IPS DF 19.7 (cell line): ENCODE measurements at places on chromosomes 5 and 9.

DNA sequence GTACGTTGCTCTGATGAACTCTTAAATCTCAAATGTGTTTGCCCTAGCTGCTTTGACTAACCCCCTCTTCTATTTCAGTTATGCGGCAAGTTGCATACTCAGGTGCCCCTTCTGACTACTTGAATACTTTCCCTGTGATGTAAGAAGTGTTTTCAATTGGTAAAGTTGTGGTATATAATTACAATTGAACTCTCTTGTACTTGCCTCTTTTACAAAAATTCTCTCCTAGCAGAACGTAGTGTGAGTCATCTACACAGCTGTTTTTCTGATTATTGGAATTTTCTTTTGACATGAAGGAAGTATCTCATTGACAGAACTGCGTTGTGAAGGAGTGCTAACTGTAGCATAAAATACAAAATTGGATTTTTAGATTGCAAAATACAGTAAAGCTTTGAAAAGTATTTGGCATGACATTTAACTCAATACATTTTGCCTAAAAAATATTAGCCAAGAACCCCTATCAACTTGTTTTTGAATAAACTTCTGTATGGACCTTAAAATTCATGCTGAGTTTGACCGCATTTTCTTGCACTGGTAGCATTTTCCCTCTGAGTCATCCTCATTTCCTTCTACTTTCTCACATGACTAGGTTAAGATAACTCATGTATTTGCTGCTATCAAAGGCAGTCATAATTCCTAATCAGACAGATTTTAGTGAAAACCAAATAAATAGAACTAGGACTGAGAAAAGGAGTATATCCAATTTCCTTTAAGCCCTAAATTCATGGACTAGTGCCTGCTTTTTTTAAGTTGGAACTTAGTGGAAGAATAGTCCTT is 6.3 kb downstream of the CRHBP start:
- DNase-seq = no peak

DNA sequence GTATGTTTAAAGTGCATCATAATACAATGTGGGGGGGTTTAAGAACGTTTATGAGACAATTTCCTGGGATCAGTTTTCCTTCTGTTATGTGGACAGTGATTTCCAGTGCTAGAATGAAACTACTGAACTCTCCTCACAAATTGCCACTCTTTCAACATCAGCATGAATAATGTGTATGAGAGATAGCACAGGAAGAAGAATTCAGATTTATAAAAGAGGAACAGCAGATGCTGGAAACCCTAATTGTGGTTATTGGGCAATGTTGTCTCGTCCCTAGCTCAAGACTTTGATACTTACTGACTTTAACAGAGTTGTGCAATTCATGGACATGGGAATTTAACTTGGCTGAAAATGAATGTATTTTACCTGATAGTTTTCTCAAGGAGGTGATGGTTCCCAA is 410.8 kb upstream of the MEF2C start:
- DNase-seq = no peak

DNA sequence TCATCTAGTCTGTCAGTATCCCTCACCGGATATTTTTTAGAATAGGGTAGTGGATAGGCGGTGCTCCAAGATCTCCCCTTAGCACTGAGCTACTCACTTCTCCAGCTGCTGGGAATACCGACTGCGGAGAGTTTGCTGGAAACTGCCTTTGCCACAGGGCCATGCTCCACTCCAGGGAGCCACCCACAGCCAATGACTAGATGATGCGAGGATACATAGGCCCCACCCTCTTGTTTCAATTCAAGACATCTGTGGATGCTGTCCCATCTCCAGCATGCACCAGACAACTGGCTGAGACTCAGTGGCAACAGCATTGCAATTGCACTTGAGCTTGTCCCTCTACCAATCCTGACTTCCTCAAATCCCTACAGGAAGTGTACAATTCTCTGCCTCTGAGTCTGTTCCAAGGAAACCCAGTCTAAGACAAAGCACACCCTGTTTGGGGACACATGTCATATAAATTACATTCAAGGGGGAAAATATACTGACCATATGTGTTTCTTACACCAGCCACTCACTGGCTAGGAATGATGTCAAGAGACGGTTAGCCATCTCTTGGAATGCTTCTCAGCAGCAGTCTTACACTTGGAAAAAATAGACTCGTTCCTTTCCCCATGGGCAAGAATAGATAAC is 312.6 kb upstream of the KIF2A start:
- no peak for DNase-seq

GRCh38 chr5:159257629-159258283 is 5.3 kb upstream of the UBLCP1 start:
- DNase-seq = no peak

DNA sequence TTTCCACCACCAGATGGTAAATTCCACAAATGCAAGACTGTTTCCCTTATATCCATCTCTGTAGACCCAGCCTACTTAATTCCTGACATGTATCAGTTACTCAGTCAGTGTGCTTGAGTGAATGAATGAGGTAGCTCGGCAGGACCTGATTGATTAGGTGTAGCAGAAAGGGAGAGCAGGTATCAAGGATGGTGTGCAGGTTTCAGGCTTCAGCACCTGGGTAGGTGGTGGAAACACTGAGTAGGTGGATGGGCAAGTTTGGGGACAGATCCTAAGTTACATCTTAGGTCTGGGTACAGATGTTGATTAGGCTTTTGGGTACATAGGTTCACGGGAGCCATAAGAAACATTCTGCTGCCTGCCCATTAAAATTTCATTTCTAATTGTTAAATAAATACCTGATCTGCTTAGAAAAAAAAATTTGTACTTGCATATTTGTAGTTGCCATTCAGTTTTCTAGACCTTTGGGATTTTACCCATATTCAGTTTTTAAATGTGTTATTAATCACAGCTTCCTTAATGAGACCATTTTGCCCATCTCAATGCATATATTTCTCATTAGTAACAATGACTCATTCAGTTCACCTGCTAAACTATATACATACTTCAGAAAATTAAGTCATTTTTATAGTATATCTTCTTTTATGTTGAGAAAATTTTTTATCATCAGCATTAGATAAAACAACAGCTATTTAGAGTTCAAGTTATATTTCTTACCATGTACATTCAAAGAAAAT is 111.8 kb downstream of the INIP start:
- no peak for DNase-seq

GRCh38 chr9:33835625-33836260 is 18.8 kb downstream of the UBE2R2 start:
- no peak for DNase-seq

GRCh38 chr5:138911441-138911840 is 36.3 kb upstream of the LRRTM2 start:
- DNase-seq = no peak

DNA sequence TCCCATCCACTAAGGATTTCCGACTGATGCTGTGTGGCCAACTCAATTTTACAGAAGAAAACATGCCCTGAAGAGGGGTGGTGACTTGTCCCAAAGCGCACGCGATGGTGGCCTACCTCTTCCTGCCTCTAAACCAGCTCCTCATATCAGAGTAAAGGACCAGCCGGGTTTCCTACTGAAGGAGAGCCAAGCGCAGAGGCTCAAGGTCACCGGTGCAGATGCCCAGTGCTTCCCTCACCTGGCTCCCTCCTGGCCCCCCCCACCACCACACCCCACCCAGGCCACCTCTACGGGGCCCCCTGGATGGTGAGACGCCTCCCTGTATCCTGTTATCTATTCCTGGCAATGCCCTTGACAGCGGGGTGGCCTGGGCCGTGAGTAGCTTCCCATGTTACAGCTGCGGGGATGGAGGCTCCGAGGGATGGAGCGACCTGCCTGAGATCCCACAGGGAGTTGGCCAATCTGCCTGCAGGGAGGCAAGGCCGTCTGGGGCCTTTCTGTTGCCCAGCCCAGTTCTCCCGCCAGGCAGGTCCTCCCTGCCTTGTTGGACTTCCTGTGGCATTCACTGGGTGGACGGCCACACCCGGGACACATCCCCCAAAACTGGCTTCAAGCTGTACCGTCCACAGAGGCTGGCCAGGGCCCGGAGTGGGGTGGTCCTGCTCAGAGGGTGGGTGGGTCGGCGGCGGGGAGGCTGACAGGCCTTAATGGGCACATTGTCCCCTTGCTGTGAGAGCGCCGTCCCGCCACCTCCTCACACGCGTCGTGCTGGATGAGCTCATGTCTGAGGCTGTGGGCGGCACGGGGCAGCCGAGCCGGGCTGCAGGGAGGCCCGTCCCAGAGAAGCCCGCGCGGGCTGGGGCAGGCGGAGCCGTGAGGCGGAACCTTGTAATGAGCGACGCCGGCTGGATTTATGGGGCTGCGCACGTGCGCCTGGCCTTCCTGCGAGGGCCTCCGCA is 72.5 kb downstream of the MACROH2A1 start:
- DNase-seq = no peak

DNA sequence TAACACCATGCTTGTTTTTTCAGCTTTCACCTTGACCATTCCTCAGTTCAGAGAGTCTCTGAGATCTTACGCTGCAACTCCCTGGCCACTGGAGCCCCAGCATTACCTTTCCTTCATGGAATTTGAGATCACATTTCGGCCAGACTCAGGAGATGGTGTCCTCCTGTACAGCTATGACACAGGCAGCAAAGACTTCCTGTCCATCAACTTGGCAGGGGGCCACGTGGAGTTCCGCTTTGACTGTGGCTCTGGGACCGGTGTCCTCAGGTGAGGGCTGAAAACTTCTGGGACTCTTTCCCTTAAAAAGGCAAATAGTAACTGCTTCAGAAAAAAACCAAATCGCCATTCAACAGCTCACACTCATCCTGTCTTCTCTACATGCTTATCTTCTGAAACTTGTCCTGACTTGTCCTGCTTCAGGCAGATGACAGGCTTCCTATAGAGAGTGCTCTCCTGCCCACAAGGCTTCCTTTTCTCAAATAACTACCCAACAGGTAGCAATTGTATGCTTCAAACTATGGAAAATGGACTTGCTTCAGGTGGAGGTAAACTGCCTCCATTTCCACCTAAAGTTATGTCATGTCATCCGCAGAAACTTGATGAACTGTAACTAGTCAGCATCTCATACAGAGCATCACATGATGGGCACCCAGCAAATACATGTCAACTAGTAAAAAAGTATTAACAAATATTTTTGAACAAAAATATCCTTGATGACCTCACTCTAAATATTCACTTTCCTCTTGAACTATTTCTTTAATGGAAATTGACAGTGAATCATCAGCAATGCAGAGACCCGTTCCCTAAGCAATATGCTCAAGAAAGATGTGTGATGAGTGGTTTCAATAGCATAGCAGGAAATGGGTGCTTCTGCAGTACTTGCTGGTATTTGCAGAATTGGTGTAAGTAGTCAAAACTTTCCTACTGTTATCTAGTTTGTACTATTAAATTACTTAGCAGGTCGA is 129.2 kb downstream of the LIFR start:
- DNase-seq = no peak

- DNase-seq = no peak
Observed at GRCh38 chr5:13460587-13460986, 483.9 kb downstream of the DNAH5 start.

- DNase-seq = no peak
Observed at GRCh38 chr9:122197426-122197825, 31.3 kb downstream of the LHX6 start.

DNA sequence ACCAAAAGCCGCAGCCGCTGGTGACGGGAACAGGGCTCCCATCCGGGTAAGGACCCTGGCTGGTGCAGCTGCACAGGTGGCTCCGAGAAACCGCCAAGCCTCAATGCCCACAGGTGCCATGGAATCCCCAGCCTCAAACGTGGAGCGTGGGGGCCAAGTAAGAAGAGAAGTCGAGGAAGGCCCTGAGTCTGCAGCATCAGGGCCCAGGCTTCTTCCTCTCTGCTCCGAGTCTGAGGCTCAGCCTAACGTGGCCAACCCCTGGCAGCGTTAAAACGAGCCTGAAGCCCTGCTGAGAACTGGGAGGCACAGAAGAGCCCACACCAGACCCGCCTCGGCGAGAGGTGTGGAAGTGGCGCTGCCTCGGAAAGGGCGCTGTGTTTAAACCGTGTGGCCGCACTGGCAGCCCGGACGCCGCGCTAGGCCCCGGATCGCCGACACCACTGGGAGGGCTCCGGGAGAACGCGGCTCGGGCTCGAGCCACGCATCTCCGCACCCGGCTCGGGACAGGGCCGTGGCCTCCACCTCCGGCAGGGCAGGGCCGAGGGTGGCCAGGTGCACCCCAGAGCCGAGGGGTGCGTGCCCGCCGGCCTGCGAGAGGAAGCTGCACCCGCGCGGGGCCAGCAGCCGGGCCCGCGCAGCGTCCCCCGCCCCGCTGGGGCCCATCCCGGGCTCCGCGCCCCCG is 730 bp downstream of the ZMYND19 start:
- DNase-seq = no peak

- no peak for DNase-seq
Observed at GRCh38 chr5:133241179-133242092, 189.6 kb downstream of the HSPA4 start.

GRCh38 chr5:79566896-79567295 is 45.3 kb upstream of the TENT2 start:
- DNase-seq = no peak

GRCh38 chr9:115643948-115644727 is 509.5 kb upstream of the PAPPA start:
- no peak for DNase-seq

DNA sequence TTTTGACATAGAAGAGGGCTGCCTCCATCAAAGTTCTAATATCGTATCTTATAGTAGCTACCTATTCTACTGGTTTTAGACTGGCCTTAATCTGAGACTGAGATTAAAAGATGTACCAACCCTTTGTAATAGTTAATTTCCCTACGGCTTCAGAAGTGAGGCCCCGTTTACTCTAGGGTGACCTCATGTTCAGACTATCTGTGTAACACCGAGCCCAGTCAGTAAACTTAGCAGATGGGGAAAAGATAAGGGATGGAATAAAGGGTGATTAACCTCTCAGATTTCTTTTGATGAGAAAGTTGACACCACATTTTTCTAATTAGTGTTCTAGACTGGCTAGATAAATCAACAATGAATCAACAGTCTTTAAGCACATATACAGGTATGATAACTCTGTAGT is 283.1 kb downstream of the KCTD16 start:
- DNase-seq = no peak

GRCh38 chr9:122374885-122375420 is 4.1 kb downstream of the PTGS1 start:
- DNase-seq = no peak

DNA sequence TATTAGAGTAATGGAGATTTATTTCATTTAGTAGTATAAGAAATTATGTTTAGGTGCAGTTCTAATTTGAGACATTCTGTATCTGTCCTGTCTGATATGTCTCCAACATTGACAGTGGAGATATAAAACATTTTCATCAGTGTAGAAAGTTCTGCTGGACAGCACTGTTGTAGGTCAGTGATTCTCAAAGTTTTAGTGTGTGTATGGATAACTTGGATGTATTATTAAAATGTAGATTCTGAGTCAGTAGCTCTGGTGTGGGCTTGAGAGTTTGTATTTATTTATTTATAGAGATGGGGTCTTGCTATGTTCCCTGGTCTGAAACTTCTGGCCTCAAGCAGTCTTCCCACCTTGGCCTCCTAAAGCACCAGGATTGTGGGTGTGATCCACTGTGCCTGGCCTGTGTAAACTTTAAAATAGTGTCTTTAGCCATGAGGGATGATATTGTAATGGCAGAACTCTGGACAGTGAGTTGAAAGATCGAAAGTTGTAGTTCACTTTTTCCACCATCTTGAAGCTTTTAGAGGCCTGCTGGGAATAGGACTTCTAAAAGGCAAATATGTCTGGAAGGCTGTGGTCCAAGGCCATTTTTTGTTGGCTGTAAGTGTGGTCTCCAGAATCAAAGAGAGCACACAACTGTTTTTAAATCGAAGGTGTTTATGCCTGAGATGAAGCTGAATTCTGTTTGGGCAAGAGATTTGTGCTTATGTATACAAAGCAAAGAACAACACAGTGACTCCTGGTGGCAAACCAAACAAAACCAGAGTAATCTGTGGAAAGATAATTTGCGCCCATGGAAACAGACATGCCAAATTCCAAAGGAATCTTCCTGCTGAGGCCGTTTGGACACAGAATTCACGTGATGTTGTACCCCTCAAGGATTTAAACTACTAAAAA is 12.4 kb downstream of the UBAP1 start:
- DNase-seq = no peak
